OCI-M1 (cell line): ENCODE measurements at places on chromosomes 3 and 15.

- DNase-seq: peak; percentile 34
Measured at GRCh38 chr3:70737666-70738290, 425.3 kb upstream of the MDFIC2 start.

- no peak for DNase-seq
Measured at GRCh38 chr3:13935494-13936094, 55.7 kb upstream of the WNT7A start.

DNA sequence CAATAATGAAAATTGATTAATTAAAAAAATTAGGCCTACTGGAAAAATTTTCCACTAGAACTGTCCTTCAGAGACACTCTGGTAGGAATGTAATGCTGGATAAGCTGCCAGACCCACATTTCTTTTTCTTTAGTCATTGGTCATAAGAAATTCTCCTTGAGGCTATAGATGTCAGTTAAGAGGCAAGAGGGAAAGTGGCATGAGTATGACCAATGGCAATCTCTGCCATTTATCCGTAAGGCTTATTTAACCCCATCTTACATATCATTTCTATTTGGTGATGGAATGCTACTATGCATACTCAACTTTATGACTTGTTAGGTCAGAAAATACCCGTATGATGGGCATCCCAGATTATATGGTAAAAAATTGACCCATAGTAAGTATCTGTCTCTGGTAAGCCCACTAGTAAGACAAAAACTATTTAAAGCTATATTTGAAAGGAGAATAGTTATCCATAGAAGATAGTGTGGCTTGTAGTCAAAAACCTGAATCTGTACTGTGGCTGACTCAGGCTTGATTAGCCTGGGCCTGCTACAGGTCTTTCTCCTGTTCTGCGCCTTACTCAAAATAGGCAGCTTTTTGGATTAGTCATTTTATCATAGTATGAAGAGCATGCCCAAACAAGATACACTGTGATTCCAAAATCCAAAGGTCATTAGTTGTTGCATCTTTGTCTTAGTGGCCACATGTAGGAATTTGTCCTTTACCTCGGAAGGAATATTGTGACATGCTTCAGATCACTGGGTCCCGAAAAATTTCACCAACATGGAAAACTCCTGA is 314.7 kb downstream of the PYDC2 start:
- DNase-seq: no peak

- no peak for DNase-seq
Measured at GRCh38 chr15:75662823-75663519, 15.3 kb downstream of the SNX33 start.

DNA sequence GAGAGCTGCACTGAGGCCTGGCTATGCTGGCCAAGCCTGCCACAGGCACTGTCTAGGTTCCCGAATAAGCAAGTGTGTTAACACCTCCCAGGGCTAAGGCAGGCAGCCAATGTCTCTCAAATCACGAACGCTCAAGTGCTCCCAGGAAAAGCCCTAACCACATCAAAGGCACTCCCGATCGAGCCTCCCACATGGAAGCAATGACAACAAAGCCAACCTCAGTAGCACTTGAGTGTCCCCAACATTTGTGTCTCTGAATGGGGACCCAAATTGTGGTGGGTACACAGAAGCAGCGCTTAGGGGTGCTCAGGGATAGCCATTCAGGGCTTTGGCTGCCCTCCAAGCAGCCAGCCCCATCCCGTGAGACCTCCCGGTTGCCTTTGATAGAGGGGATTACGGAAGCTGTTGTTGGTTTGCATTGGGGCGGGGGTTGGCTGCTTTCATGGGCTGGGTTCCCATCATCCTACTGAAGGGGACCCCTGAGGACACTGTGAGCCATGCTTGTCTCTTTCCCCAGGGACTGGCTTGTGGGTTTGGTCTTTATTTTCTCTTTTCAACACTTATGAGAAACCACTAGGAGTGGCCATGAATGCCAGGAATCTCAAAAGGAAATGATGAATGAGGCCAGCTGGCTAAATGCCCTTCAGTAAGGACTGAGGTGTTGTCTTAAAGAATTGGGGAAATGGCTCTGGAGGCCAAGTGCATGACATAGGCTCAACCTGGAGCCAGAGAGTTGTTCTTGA is 234.1 kb upstream of the FEZF2 start:
- no peak for DNase-seq

GRCh38 chr3:150213577-150213976 is 194.5 kb upstream of the TSC22D2 start:
- no peak for DNase-seq
